ENCODE measurements at places on chromosomes 6 and 20.

DNA sequence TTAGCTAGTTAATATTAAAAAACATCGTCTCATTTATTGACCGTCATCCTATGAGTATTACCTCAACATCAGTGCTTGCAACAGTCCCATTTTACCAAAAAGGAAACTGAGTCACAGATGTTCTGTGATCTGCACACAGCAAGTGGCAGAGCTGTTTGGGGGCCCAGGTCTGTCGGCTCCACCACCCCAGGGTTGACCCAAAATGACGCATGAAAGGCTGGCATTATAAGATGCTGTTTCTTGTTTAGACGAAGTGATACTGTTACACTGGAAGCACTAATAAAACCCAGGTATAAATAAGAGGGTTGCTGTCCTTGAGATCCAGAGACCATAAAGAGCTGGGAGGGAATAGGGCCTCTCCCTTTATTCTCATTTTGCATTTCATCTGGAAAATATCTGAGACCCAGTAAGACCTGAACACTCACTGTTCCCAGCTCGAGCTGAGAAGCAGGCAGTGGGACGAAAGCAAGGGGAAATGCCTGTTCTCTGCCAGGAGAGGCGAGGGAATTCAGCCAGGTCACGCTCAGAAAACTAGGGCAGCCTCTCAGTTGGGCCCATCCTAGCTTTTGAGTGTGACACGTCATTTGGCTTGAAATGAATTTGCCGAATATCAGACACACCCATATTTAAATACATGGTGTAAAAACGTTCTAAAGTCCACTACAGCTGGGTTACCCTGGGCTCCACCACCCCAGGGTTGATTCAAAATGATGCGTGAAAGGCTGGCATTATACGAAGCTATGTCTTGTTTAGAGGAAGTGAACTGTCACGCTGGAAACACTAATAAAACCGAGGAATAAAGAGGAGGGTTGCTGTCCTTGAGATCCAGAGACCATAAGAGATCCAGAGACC, 1.4 kb upstream of the MICAL1 start:
- no peak for DNase-seq

DNA sequence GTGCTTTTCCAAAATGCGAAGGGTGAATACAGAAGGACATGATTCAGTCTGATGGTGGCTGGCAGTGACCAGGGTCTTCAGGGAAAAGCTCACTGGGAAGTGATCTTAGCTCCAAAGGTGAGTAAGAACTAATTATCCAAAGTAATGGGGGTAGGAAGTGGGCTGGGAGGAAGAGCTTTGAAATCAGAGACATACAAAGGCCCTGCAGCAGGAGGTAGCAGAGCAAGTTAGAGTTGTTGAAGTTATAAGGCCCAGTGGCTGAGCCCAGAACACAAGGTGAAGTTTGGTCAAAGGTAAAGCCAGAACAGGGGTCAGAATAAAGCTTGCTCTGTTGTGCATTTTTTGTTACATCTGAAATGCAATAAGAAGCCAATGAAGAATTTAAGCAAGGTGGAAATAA, 81.2 kb downstream of the PLCB1 start:
- DNase-seq, result no peak

- DNase-seq, result no peak
Measured at GRCh38 chr6:30754631-30755030, 10.3 kb upstream of the IER3 start.

DNA sequence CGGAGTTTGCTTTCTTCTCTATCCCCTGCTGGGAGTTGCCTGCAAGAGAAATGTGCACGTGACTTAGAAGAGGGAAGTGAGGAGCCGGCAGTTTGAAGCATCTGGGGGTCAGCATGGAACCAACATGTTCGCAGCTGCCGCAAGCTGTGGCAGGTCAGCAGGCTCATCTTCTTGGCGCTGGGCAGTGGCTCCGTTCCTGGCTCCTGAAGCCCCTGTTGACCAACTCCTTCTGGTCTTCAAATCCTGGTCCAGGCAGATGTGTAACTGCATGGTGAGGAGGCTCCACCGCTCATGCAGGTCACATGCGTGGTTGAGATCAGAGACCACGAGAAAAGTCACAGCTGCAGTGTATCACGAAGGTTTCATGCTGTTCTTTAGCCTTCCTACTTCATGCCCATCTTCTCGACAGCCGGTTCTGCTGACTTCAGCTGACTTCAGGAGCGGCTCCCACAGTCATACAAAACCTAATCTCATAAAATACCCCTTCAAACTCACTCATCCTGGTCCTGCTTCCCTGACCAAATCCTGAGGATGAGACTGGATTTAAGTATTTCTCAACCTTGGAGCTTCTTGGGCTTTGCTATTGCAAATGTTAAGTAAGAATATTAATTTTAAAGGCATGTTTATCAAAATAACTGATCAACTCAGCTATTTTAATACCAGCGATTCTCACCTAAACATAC, 44.9 kb upstream of the BCAS1 start:
- DNase-seq, result no peak

DNA sequence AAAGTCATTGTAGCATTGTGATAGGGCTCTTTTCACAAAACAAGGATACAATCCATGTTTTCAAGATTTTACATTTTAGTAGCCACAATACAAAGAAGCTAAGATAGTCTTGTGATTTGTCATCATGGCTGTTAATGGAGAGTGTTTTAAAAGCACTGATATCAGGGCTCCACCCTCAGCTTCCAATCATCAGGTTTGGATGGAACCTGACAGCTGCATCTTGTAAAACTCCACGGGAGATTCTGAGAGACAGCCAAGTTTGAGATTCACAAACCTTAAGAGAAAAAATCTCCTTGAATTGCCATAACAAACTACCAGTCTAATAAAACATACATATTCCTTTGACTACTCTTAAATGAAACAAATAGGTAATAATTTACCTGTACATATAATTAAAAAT, 280.2 kb downstream of the ESR1 start:
- DNase-seq, result no peak

- no peak for DNase-seq
Measured at GRCh38 chr20:62753626-62754025, 42.6 kb upstream of the MRGBP start.

DNA sequence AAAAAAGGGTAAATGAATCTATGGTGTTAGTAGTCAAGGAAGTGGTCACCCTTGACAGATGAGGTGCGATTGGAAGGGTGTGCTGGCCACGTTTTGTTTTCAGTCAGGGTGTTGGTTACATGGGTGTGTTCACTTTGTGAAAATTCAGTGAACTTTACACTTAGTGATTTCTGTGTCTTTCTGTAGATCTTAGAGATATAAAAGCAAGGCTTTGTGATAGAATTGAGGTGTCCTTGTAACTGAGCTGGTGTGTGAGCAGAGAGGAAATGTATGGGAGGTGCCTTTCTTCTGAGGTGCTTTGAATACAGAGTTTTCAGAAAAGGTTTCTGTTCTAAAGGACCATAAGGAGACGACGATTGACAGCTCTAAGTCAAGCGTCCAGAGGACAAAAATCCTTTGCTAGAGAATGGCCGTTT, 90.5 kb downstream of the SAMD3 start:
- no peak for DNase-seq

DNA sequence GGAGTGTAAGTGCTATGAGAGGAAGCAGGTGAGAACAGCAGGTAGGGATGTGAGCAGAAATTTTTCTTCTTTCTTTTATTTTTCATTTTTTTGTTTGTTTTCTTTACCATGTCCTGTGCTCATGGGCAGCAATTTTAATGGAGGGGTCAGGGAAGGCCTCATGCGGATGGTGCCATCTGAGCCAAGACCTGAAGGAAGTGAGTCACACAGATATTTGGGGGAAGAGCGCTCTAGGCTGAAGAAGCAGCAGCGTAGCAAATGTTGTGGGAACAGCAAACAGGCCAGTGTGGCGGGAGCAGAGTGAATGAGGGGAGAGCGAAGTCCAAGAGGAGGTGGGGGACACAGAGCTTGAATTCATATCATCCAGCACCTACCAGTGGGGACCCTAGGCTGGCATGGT, 12.7 kb downstream of the SPDEF start:
- no peak for DNase-seq

DNA sequence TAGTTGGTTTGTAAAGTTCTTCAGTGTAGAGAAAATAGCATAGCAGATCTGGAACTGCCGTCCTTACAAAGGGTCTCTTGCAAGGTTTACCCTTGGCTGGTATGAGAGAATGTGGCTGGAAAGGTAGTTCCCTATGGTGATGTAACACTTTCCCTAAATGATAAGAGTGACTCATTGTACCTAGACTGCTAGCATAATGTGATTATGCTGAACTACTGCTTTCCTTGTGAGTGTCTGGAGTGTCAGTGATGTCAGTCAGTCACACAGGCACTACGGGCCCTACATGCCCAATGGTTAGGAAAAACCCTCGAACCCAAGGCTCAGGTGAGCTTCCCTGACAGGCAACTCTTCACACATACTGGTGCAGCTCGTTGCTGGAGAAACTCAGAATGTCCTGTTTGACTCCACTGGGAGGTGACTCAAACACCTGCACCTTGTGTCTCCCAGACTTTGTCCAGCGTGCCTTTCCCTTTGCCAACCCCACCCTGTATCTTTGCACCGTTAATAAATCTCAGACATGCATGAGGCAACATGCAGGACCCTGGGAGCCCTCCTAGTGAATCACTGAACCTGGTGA, 28.4 kb upstream of the LY86 start:
- DNase-seq, result no peak

DNA sequence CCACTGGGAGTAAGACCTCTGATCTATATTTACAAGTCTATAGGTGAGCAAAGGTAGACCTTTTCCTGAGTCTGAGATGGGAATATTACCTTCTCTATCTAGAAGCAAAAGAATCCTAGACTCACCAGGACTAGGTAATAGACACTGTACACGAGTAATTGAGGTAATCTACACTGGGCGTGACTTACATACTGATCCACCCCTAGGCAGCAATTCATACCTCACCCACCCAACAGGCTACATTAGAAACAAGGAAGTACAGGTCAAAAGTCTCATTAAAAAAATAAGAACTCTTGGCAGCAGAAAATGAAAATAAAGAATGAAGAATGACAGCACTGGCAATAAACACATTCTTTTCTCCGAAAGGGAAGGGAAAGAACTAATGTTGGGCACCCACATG, 7.6 kb downstream of the CSNK2A1 start:
- DNase-seq, result no peak

DNA sequence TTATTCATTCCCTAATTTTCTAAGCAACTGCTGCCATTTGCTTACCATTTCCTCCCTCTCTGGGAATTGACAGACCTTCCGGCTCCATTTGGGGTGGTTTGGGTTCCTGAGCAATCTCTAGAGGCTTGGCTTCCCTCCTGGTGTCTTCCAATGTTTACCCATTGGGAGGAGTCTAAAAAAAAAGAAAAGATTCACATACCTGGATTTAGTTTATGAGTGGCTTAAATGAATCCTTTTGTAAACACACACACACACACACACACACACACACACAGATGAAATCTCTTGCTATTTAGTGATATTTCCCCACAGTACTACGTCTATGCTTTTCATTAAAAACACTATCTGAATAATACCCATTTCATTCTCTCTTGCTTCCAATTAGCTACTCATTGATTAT, 48.3 kb upstream of the TRAF3IP2 start:
- DNase-seq, result no peak

- DNase-seq, result no peak
Measured at GRCh38 chr6:167856999-167857660, 30.4 kb downstream of the AFDN start.

GRCh38 chr6:54415517-54415916, 107.3 kb downstream of the TINAG start:
- no peak for DNase-seq

DNA sequence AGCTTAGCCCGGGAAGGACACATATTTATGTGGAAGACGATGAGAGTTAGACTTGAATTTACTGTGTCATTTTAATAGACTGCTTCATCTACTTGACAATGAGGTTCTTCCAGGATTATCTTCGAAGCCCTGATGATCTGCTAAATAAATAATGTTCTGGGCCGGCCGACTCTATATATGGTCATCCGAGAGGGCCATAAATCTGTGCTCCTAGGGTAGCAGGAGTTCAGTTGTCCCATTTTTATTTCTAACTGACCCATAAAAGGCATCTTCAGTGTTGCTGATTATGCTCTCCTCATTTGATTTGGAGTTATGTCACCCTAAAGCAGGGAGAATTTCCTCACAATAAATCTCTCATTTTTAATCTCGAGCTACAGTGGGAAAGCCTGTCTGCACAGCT, 217.1 kb downstream of the SLC24A3 start:
- no peak for DNase-seq

- no peak for DNase-seq
Measured at GRCh38 chr6:136987526-136987925, 57.2 kb downstream of the IL20RA start.

DNA sequence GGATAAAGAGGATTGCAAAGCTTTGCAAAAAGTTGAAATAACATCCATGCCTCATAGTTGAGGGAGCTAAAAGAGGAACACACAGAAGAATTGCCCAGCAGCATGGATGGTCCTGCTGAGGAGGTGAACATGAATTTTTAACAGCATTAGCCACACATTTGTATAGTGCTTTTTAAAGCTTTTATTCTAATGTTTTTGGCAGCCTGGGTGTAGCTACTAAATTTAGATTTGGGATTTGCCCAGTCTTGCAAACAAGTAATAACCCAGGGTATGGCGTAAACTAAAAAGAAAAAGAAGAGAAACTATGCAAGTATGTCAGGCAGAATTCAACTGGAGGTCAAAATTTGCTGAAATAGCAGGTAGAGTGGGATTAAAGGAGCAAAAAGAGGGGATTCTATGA, 75.1 kb upstream of the PTPRK start:
- no peak for DNase-seq

- no peak for DNase-seq
Measured at GRCh38 chr6:8507286-8507685, 71.9 kb upstream of the SLC35B3 start.

GRCh38 chr6:43033496-43034189, 12.2 kb downstream of the RRP36 start:
- no peak for DNase-seq

DNA sequence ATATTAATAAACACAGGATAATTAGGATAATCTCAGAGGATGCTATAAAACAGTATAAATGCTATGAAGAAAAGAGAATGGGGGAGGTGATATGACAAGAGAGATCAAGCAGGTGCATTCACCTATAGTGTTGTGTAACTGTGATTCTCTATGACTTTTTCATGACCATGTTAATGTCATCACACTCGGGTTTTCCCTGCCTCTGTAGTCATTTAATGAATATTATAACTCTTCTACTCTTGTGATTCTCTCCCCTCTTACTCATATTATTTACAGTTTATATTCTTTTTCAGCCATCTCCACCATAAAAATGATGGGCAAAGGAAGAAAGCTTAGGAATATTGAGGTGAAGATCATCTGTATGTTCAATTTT, 106.9 kb upstream of the SGK1 start:
- no peak for DNase-seq

GRCh38 chr6:34536251-34536958, 19.7 kb downstream of the SPDEF start:
- no peak for DNase-seq

- peak; percentile 73 for DNase-seq
Measured at GRCh38 chr6:710601-711571, 17.9 kb upstream of the EXOC2 start.

GRCh38 chr6:25218346-25218745, 60.8 kb upstream of the CARMIL1 start:
- DNase-seq, result peak; percentile 47

- DNase-seq, result no peak
Measured at GRCh38 chr20:47817573-47817972, 32.3 kb upstream of the SULF2 start.

GRCh38 chr6:37572334-37572733, 72.6 kb upstream of the CCDC167 start:
- DNase-seq, result no peak

Data from ecto neural progenitor cell (in vitro differentiated cells).